Memory B cell (primary cell): ENCODE measurements at places on chromosomes 7 and 10.

GRCh38 chr10:11089272-11089671, 71.6 kb downstream of the CELF2 start:
- DNase-seq = no peak
- H3K27me3 ChIP-seq = no peaks in the 10 kb centered on the region
- no peaks in the 10 kb centered on the region for H3K4me1 ChIP-seq

GRCh38 chr10:24306507-24306875, 97.6 kb downstream of the KIAA1217 start:
- H3K4me3 ChIP-seq = no peak overlapping the region
- no peak for DNase-seq
- H3K27me3 ChIP-seq = peaks cover 4% of the 10 kb centered on the region
- no peaks in the 10 kb centered on the region for H3K4me1 ChIP-seq
- no peak overlapping the region for H3K27ac ChIP-seq
- no peaks in the 10 kb centered on the region for H3K36me3 ChIP-seq

GRCh38 chr7:18350678-18351077, 144.9 kb upstream of the HDAC9 start:
- no peak overlapping the region for H3K27ac ChIP-seq
- no peak for DNase-seq
- H3K27me3 ChIP-seq = no peaks in the 10 kb centered on the region
- peaks cover 13% of the 10 kb centered on the region for H3K4me1 ChIP-seq
- H3K36me3 ChIP-seq = no peaks in the 10 kb centered on the region
- no peak overlapping the region for H3K4me3 ChIP-seq

DNA sequence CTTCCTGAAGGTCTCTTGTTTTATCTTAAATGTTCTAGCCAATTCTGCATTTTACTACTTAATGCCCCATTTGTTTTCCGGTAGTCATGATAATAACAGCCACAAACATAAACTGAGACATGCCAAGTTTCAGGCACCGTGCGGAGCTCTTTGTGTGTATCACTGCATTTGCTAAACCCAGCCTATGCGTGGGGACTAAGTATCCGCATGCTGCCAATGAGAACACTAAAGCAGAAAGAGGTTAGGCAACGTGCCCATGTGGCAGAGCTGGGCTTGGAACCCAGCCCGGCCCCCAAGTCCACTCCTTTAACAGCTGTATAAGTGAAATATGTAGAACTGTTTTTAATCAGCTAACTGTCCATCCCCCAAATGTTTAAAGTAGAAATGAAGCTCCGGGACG, 54.1 kb downstream of the SLIT1 start:
- no peaks in the 10 kb centered on the region for H3K4me1 ChIP-seq
- H3K27me3 ChIP-seq = peaks cover 8% of the 10 kb centered on the region
- DNase-seq = no peak
- no peaks in the 10 kb centered on the region for H3K36me3 ChIP-seq
- H3K27ac ChIP-seq = no peak overlapping the region
- H3K4me3 ChIP-seq = no peak overlapping the region

GRCh38 chr10:30985512-30985911, 46.2 kb downstream of the ZNF438 start:
- peaks cover 7% of the 10 kb centered on the region for H3K4me1 ChIP-seq
- H3K4me3 ChIP-seq = no peak overlapping the region
- H3K27me3 ChIP-seq = no peaks in the 10 kb centered on the region
- H3K27ac ChIP-seq = no peak overlapping the region
